T-helper 17 cell (primary cell): ENCODE measurements at places on chromosomes 6 and 20.

DNA sequence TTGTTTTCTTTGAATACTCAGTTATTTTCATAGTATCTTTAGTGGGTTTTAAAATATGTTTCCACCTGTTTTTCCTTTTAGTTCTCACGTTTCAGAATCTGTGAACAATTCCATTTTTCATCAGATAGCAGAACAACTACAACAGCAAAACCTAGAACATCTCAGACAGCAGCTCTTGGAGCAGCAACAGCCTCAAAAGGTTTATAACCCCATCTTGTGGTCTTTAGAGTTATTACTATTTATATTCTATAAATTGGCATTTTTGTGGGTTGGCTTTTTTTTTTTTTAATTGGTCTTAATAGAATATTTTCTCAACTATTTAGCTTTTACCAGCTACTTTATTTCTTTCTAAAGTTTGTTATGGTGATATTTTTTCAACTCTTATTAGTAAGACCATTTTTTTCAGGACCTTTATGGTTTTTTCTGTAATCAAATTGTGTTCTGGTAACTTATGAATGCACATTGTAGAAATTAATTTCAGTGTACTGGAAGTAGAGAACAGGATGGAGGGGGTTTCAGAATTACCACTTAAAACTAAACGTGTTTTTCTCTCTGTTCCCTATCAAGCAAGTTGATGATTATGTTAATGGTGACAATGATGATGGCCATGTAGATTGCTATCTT lies 72.2 kb downstream of the SCAF8 start:
- no peak for DNase-seq

- DNase-seq, result peak; percentile 22
These were observed 704 bp downstream of the TOP1 start for GRCh38 chr20:41029150-41029901.

- DNase-seq, result no peak
These were observed 5.3 kb upstream of the RBM38 start for GRCh38 chr20:57385940-57386339.

GRCh38 chr6:33215271-33216116 lies 7.2 kb downstream of the RING1 start:
- DNase-seq, result no peak

DNA sequence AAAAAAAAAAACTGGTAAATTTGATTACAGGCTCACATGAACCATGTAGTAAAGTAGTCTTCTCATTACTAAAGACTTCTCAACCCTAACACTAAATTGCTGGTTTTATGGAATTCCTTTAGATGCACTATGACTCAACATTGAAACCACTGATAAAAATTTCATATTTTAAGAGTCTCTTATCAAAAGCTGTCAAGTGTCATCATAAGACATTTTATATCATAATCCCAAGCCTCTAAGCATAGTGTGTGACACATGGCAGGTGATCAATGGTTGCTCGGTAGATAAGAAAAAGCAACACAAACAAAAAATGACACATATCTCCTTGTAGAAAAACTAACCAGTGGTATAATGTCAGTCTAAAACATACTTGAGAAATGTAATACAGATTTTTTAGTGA lies 258.4 kb downstream of the RNGTT start:
- no peak for DNase-seq

- DNase-seq, result no peak
These were observed 66.7 kb downstream of the TMEM170B start for GRCh38 chr6:11604215-11604614.

GRCh38 chr20:38198238-38198861 lies 33.3 kb upstream of the TGM2 start:
- no peak for DNase-seq

DNA sequence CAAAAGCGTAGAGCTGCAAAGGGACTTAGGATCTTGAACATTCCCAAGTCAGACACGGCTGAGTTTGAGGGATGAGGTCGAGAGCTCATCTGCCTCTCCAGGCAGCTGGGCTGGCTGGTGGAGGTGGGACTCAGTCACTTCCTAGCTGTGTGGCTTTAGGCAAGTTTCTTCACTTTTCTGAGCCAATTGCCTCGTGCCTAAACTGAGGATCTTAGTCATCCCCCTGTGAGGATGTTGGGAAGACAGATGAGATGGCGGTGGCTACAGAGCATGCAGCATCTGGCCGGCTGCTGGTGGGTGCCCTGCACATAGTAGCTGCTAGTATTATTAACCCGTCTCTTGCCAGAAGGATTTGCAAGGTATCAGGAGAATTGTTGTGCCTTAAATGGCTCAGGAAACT lies 27.5 kb downstream of the TFAP2C start:
- no peak for DNase-seq
